ENCODE measurements at places on chromosomes 5 and 9.

GRCh38 chr5:126104951-126105350 is 318.3 kb upstream of the GRAMD2B start:
- DNase-seq: no peak

- DNase-seq: no peak
These were observed 616.2 kb downstream of the PRELID2 start for GRCh38 chr5:145218982-145219381.

- DNase-seq: no peak
These were observed 8.5 kb downstream of the CHSY3 start for GRCh38 chr5:129912601-129913255.

DNA sequence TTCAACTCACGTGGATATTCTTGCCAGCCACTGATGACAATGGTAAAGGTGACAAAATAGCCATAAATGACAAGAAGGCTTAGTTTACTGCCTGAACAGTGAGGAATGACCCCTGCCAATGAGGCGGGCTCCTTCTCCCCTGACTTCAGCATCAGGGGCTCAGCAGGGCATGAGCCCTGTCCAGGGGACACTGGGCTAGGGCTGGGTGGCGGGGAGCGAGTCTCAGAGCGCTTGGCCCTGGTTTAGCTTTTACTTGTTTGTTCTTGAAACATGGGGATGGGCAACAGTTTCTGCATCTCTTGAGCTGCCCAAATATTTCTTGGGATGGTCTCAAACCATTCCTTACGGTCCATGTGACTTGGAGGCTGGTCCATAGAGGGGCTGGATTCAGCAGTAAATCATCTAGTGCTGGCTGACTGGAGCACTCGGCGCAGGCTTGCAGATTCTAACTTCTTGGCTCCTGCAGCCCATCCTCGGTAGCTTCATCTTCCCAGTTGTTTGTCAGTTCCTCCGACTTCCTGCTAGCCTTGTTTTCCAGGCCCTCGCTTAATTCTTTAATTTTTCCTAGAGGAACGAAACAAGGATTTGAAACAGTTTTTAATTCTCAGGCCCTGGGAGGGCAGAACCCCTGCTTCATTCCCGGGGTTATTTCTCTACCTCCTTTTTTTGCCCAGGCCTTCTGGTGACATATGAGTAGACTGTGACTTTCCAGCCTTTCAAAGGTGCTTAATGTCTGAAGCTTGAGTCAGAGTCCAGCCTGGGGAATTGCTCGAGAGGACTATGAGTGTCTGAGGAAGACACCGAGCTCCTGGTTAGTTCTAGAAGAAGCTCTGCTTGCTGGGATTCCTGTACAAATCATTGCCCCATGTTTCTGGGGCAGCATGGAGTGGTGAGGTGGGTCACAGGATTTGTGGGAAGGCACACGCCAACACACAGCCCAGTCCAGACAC is 4.5 kb upstream of the HMCN2 start:
- no peak for DNase-seq

- DNase-seq: peak; percentile 20
These were observed 33.6 kb upstream of the NFIB start for GRCh38 chr9:14347406-14348122.

- no peak for DNase-seq
These were observed 21.6 kb upstream of the EXOC3 start for GRCh38 chr5:421287-421880.

GRCh38 chr9:110371411-110372007 is 33.8 kb upstream of the TXNDC8 start:
- no peak for DNase-seq

DNA sequence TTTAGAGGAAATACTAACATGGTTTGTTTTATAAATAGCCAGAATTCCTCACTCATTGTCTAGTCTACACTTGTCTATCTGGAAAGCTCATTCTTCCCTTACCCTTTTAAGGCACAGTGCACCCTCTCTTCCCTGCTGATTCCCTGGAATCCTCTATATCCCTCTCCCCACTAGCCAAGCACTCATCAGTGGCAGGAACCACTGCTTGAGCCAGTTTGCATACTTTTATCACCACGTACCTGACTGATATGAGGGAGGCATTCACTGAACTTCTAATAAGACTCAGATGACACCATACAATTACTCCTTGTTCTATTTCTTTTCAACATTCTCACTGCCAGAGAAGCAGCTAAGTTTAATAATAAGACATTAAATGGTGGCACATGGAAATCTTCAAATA is 134.9 kb downstream of the EFNA5 start:
- no peak for DNase-seq

DNA sequence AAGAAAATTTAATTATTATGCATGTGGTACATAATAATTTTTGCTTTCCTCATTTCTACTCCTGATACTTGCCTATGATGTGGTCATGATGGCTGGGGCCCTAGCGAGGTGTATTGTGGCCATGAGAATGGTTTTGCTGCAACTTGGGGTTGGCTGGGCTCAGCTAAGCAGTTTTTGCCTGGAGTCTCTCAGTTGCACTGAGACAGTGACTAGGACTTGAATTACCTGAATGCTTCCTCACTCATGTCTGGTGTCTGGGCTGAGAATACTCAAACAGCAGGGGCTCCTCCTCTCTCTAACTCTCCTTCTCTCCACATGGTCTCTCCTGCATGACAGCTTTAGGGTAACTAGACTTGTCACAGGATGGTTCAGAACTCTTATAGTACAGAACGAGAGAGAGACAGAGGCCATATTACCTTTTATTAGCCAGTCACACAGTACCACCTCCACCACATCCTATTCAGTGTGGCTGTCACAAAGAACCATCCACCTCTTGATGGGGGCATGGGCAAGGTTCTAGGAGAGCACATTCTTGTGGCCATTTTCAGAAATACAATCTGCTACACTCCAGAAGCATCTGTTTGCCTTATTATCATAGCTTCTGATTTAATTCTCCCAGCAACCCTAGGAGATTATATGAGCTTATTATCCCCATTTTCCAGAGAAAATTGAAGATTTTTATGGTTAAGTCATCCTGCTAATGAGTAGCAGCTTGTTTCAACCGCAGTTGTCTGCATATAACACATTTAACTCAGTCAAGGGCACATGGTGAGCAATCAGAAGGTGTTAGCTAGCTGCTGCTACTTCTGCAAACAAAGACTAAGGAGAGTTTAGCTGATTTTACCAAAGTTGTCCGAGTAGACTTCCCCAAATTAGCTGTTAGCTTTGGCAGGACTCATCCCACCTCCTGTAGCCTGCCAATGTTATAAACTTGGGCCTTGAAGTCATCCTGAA is 245.1 kb downstream of the DOCK8 start:
- DNase-seq: no peak

DNA sequence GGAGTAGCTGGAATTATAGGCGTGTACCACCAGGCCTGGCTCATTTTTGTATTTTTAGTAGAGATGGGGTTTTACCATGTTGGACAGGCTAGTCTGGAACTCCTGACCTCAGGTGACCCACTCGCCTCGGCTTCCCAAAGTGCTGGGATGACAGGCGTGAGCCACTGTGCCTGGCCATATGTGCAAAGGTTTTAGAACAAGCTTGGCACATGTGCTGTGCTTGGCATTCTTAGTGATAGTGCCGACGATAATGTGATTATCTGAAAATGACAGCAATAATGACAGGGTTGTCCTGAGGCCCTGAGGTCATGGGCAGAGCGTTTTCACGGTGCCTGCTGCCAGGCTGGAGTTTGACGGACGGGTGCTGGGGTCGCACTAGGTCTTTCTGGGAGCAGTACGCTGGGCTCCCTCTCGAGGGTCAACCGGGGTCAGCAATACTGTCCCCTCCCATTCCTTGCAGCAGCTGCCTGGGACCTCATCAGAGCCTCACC is 42.6 kb downstream of the HMCN2 start:
- DNase-seq: no peak

Data from DMS 273 treated with DMSO at 0.1 percent for 48 hours (cell line).